Fibroblast of skin of scalp (primary cell): ENCODE measurements at places on chromosomes 11 and 22.
A peak's percentile ranks its signal among the peaks of the same experiment; 100 is the strongest.

GRCh38 chr22:24416095-24416494 lies 11.3 kb upstream of the ADORA2A start:
- DNase-seq = no peak

GRCh38 chr11:76830639-76831327 lies 29.9 kb upstream of the ACER3 start:
- peak; percentile 86 for DNase-seq

DNA sequence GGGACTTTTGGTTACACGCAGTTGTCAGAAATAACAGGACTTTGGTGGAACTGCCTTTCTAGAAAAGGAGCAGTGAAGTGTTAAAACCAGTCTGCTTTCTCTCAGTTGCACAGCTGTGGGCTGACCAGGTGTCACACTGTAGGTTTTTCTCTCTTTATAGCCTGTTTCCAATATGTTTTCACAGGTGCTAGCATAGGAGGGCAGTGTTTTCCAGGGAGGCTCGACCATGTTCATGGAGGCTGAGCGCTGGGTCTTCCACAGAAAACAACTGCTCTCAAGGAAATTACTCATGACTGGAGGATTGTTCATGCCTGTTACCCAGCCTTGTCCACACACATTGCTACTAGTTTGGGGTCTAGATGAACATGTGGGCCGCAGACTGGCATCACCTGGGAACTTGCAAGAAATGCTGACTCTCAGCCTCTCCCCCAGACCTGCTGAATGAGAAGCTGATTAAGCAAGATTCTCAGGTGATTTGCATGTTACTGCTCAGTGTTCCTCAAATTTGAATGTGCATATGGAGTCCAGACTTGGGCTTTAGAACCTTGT lies 157.7 kb downstream of the MAML2 start:
- DNase-seq = no peak

GRCh38 chr11:119505861-119506260 lies 82.9 kb upstream of the THY1 start:
- peak; percentile 51 for DNase-seq

DNA sequence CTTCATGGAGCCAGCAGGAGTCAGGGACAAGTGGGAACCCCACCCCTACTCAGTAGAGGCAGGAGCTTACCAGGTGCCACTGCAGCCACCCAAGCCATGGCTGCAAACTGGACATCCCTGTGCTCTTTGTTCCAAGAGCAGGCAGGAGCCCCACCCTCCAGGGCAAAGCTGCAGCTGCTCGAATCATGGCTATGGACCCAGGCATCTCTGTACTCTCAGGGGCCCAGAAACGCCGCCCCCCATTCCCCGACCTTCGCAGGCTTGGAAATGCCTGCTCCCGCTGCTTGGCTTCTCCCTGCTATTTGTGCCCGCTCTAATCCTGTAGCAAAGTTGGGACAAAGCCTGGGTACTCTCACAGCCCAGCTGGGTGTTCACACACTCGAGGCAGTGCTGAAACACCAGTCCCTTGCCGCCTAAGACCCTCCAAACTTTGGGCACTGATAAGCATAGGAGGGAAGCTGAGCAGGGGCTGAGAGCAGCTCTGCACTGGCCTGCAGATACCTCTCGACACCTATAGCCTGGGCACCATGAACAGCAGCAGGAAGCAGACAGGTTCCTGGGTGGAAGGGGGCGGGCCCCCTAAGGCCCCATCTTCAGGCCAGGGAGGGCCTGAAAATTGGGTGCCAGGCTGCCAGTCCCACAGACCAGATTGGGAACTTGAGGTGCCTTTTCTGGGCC lies 402.4 kb downstream of the LRRC4C start:
- no peak for DNase-seq

GRCh38 chr11:122091835-122092234 lies 24.2 kb downstream of the BLID start:
- DNase-seq = no peak

GRCh38 chr11:34936945-34937629 lies 20.7 kb downstream of the PDHX start:
- DNase-seq = no peak

DNA sequence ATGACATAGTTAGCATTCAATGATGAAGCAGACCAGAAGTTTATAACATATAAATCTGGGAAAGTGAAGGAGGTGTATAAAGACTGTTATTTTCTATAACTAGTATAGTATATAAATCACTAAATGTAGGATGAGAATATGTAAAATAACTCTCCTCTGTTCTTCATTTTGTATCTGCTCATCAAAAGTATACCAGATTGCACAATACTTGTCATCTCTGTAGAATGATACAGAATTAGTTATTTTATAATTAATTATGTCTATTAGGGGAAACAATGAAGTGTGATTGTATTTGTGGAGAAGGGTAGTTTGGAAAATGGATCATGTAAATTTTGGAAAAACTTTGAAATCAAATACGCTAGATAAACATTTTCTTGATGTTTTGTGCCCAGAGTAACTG lies 18.4 kb downstream of the OR51L1 start:
- no peak for DNase-seq

DNA sequence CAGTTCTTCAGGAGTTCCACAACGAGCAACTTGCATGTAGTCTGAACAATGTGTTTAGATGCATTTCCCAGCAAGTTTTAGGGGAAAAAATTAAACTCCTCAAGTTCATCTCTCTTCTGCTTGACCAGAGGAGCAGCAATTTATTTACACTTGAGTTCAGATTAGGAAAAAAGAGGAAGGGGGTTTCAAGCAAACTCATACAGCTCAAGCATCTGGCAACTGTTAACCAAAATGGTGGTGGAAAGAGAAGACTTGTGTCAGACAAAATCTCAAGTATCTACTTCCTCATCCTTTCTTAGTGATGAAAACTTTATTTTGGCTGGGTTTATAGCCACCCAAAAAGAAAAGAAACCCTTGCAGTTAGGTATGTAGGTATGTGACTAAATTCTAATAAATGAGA lies 29.1 kb upstream of the PICALM start:
- no peak for DNase-seq

GRCh38 chr11:89184021-89184420 lies 6.3 kb downstream of the TYR start:
- DNase-seq = no peak

GRCh38 chr11:83238111-83238510 lies 44.6 kb downstream of the ANKRD42 start:
- no peak for DNase-seq

- DNase-seq = peak; percentile 94
These were observed 6.8 kb upstream of the LIF start for GRCh38 chr22:30253205-30253852.

- DNase-seq = no peak
These were observed 6.0 kb downstream of the PDXP start for GRCh38 chr22:37664249-37665101.

DNA sequence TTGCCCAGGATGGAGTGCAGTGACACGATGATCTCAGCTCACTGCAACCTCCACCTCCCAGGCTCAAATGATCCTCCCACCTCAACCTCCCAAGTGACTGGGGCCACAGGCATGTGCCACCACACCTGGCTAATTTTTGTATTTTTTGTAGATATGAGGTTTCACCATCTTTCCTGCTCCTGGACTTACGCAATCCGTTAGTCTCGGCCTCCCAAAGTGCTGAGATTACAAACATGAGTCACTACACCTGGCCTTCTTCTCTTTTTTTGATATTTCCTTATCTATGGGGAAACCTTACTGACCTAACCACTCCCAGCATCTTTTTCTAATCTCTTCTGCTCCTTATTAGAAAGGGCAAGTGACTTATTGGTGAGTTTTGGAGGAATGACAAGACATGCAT lies 121.7 kb upstream of the CHORDC1 start:
- no peak for DNase-seq

DNA sequence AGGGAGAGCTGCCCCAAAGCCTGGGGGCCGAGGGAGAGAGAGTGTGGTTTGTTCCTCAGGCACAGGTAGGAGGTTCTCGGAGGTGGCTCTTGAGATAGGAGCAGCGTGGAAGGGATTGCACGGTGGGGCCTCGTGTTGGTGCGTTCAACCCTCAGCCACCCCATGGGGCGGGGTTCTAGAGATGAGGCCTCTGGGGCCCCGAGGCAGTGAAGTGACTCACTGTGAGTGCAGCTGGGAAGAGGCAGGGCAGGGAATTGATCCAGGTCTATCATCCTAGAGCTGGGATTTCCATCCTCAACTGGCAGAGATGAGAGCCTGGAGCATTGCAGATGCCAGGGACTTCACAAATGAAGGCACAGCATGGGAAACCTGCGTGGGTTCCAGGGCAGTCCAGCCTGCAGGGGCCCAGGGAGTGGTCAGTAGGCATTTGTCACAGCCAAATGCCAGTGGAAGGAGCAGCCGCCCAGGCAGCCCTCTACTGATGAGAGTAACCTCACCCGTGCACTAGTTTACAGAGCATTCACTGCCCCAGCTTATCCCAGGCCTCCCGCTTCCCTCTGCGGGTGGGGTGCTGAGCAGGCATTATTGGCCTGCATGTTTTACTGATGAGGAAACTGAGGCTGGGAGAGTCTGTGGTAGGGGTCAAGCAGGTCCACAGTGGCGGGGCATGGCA lies 5.1 kb upstream of the SMARCB1 start:
- peak; percentile 70 for DNase-seq

DNA sequence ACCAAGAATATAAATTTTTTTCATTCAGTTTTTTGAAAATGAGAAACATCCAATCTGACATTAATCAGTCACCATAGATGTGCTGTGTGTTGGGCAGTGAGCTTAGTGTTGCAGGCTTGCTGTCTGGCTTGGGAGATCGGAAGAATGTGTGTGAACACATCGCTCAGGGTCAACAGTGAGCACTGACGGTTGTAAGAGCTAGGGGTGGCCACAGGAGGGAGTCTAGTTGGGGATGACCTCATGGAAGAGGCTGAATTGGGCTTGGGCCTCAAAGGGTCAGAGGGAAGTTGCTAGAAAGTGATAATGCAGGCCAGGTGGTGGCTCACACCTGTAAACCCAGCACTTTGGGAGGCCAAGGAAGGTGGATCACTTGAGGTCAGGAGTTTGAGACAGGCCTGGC lies 375.4 kb downstream of the DDX10 start:
- DNase-seq = peak; percentile 5

- DNase-seq = peak; percentile 52
These were observed 13.5 kb downstream of the CCDC90B start for GRCh38 chr11:83272627-83273026.
